Stimulated activated CD4-positive, alpha-beta T cell treated with anti-CD3 and anti-CD28 coated beads, Interleukin-4, amount 100 ng/mL, for 1 hour (primary cell): ENCODE measurements at places on chromosomes 6 and 20.

DNA sequence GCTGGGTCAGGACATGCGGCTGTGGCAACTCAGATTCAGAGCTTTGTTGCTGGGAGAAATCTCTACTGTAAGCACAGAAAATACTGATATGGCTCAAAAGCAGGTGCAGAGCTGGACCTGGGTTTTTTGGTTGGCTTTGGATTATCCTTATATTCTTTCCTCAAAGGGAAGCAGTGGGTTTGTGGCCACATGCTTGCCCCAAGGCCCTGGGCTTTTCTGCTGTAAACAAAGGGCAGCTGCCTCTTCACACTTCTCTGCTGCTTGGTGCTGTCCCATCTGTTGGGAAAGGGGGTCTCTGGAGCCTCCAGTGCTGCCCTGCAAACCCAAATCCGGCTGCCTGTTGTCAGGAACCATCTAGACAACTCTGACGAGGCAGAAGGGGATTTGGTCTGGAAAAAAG lies 52.4 kb downstream of the ANKRD6 start:
- DNase-seq, result no peak

DNA sequence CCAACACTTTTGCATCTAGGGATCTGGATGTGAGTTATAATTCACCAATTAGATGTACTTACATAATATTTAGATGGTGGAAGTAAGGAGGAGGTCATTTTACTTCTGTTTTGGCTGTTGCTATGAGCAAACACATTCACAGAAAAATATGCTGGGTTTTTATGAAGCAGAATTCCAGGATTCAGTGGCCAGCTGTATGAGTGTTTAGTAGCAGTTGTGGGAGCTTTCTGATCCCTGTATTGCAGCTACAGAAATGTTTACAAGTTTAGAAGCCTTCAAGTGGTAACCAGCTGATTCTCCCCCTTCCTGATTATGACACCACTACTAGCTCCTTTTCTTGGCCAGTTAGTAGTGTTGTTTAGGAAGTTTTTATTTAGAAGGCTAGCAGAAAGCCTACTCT lies 177.0 kb downstream of the TENT5A start:
- no peak for DNase-seq

- no peak for DNase-seq
Observed at GRCh38 chr20:47191956-47192355, 164.5 kb downstream of the ZMYND8 start.

DNA sequence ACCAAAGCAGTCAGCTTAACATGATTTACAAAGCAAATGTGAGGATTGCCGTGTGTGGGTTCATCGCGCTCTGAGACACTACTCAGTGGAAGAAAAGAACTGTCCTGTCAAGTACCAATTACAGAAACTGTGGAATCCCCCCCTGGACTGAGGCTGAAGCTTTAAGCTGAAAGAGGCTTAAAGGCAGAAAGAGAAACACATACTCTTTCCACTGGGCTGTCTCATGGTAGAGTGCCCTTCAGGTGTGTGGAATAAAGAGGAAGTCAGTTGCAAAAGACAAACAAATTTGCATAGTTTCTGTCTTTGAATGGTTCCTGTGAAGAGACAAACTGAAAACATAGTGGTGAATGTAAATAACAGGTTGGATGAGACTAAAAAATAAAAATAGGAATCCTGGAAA lies 560.4 kb upstream of the SYNCRIP start:
- DNase-seq, result no peak

DNA sequence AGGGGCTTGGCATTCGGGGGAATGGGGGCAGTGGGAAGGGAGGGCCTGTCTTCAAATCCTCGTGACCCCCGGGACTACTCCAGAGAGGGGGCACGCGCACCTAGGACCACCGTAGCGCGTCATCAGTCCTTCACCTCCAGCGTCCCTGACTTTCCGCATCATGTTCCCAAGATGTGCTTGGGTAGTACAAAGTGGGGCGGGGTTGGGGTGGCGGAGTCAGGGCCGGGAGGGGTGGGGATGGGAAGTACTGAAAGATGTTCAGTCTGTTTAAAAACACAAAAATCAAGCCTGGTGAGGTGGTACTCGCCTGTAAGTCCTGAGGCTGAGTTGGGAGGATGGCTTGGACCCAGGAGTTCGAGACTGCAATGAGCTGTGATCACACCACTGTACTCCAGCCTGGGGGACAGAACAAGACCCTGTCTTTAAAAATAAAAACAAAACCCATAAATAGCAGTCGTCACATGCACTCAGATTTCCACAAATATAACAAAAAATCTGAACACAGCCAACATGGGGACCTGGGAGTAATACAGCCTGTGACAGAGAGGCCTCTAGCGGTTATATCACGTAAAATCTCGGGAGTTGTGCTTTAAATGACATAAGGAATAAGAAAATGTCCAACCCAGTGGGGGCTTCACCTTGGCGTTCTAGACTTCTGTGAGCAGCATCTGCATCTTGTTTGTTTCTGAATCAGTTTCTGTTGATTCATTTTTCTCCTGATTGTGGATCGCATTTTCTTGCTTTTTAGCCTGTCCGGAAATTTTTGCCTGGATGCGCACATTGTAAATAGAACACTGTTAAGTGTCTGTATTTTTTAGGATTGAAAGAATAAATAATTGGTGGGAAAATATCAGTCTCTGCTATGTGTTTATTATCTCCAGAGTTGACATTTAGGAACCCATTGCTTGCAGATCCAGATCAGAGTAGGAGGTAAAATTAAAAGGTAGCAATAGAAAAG lies 698 bp upstream of the LRP11 start:
- DNase-seq, result peak; percentile 4

DNA sequence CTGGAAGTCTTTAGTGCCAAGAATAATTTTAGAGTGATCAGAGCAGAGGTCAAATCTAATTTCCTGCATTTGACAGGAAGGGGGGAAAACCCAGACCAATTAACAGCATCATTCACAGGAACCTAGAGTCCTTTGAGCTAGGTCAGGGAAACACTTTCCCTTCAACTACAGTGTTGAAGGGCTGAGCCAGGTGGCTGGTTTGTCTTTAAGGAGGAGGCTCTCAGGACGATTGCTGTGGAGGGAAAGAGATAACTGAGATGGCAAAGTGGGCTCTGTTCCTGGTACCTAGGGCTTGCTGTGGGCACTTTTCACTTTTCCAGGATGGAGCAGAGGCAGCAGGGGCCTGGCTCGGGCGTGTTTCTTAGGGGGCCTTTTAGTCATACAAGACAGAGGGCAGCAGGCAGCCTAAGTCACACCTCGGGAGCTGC lies 111.9 kb downstream of the SCML4 start:
- DNase-seq, result no peak

GRCh38 chr6:118353564-118353963 lies 194.5 kb upstream of the PLN start:
- no peak for DNase-seq

- no peak for DNase-seq
Observed at GRCh38 chr6:35993150-35993549, 31.3 kb downstream of the SLC26A8 start.

- DNase-seq, result no peak
Observed at GRCh38 chr6:3773678-3774298, 22.3 kb upstream of the PXDC1 start.
